Heart left ventricle (tissue), 16 donors: ENCODE measurements at places on chromosomes 3 and 15. TPM values are rescaled to one million over a fixed set of nuclear protein-coding genes. Genes with fewer than 3 reads are reported as not detected.
A peak's percentile ranks its signal among the peaks of the same experiment; 100 is the strongest.

GRCh38 chr3:187770224-187770623, 25.0 kb upstream of the BCL6 start:
- DNase-seq = no peak

DNA sequence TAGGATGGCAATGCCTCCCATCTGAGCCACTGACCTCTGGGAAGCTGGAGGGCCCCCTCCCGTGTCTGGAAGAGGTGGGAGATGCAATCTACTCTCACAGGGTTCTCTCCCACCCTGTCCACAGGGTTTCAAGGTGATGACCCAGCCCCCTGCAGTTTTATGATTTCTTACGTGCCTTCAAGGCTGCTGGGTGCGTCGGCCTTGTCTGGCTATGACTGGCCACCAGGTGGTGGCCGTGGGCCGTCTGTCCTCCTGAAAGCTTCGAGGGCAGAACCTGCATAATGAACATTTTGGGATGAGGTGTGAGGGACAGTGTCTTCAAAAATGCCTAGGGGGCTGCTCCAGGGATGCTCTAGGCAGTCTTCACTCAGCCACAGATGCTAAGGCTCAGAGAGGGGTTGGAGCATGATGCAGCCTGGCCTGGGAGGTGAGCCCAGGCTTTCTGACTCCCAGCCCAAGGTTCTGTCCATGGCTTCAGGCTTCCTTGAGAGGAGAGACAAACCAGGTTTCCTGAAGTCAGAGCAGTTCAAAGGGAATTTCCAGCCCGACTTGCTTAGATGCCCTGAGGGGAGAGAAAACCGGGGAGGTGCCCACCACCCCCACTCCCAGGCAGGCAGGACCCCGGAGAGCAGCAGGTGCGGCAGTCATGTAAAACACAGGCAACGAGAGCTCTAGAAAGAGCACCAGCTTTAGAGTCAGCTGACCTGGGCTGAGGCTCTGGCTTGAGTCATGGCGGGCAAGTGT, 18.7 kb downstream of the ISG20 start:
- DNase-seq = no peak

GRCh38 chr3:38002940-38003339, 12.4 kb downstream of the VILL start:
- DNase-seq = no peak

DNA sequence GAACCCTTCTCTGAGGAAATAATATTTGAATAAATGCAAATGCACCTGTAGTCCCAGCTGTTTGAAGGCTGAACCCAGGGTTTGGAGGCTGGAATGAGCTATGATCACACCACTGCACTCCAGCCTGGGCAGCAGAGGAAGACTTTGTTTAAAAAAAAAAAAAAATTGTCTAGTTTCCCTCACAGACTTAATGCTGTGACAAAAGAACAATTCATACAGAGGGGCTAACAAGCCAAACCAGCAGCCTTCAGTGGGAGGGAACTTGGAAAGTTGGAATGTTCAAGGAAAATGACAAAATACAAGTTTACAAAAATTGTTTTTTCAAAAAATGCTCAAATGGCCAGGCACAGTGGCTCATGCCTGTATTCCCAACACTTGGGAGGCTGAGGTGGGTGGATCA, 228.0 kb upstream of the CGNL1 start:
- no peak for DNase-seq

DNA sequence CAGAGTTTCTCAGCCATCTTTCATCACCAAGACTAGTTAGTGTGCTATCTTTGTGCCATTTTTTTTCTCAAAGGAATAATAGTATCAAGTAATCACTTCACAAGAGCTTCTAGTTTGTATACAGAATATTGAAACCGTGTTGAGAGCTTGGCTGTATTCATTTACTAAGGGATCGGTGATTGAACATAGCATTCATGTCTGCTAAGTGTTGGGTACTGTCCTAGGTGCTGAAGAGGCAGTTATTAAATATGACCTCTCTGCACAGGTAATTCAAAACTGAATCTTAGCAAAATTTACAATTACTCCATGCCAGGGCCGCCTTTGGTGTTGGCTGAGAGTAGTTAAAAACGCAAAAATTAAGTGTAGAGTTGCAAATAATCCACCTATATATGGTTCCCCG, 355.3 kb upstream of the RORA start:
- DNase-seq = no peak

GRCh38 chr3:111971533-111972130, 7.2 kb upstream of the ABHD10 start:
- peak; percentile 85 for DNase-seq

DNA sequence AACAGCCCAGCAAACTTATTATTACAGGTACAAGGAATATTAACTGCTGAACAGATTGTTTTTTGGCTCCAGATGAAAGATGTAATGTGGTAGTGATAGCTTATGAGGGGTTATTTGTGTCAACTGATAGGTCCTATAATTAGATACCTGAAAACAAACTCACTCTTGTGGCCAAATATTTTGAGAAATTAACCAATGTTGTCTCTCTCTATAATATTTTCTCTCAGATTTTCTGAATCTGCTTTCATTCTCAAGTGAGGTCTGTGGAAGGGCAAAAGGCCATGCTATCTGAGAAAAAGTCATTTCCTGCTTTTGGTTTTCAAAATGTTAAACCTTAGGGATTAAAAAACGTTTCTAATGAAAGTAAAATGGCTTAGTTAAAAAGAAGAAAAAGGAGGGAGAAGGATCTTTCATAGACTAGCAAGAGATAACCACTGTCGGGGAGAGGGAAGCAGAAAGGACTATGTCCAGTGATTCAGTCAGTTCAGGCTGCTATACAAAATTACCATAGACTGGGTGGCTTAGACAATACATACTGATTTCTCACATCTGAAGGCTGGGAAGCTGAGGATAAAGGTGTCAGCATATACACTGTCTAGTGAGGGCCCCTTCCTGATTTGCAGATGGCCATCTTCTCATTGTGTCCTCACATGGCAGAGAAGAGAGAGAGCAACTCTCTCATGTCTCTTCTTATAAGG, 277.5 kb upstream of the P2RY1 start:
- no peak for DNase-seq

GRCh38 chr3:105413343-105413887, 46.7 kb downstream of the ALCAM start:
- no peak for DNase-seq

DNA sequence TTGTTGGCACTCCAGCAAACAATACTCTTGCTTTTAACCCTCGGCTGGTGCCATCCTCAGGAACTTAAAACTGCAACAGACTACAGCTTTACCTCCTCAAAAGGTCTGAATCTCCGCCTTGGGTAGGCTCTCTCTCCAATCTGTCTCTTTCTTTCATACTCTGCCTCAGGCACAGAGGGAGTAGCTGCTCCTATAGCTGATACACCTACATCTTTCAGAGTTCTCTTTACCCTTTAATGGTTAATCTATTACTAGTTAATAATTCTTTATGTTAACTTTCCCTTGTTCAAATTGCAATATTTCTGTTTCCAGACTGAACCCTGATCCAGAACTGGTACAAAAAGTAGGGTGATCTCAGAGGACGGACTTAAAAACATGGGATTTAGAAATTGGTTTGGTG, 66.2 kb downstream of the MAP4 start:
- DNase-seq = no peak

The CADM2 gene
- 0.42 TPM for polyA plus RNA-seq

GRCh38 chr3:50157827-50158529, 2.9 kb downstream of the SEMA3F start:
- no peak for DNase-seq

The PSMA4 gene
- polyA plus RNA-seq = 228 TPM

GRCh38 chr3:154849408-154849807, 230.7 kb upstream of the MME start:
- no peak for DNase-seq

DNA sequence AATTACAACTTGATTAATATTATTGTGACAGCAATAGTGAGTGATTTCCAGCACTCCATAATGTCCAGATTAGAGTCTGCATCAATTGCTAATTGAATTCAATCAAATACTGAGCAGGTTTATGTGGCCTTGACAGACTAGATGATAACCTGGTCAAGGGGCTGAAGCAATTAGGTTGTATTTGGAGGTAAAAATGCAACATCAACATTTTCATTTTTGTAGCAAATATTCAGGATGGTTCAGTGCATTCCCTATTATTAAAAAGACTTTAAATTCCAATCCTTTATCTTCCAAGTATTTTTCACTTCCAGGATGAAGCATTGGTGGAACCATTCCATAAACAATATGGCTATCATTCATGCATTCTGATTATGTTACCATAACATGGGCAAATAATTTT, 120.4 kb downstream of the PLOD2 start:
- DNase-seq = no peak

- no peak for DNase-seq
These were observed 1358.5 kb downstream of the ROBO2 start for GRCh38 chr3:78398401-78398800.

- no peak for DNase-seq
These were observed 180.8 kb downstream of the PYDC2 start for GRCh38 chr3:191641789-191642188.

DNA sequence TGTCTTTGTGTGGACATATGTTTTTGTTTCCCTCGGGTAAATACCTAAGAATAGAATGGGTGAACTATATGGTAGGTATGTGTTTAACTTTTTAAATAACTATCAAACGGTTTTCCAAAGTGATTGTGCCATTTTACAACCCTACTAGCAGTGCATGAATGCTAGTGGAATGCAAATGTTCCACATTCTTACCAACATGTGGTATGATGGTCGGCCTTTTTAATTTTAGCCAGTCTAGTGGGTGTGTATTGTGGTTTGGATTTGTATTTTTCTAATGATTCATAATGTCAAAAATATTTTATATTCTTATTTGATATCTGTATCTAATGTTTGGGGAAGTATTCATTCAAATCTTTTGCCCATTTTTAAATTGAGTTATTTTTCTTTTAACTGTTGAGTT, 68.2 kb upstream of the SMAD3 start:
- no peak for DNase-seq

DNA sequence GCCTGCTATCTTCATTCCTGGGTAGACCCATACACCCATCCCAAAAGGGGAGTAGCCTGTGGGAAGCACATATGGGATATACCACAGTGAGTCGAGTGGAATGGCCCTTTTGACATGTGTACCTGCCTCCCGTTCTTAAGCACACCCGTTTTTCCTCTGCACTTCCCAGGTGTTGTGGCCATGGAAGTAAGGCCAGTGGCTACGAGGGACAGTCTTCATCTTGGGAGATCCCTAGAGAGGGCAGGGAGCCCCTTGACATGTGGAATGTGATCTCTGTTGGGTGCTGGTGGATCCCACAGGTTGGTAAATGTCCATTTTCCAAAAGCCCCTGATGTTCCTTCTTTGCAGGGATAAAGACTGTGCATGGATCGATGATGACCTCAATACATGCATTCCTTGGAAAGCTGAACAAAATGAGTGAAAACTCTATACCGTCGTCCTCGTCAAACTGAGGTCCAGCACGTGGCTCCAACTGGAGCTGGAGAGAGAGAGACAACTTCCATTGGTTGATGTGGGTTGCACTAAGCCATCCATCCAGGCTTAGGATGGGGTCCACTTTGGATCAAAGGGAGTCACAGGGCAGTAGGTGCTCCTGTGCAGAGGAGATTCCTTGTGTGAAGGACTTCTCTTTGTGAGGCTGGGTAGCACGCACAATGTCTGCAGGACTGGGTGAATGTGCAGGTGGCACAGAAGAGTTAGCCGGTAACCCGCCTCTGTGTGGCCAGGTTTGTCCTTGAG, 136.8 kb downstream of the SNRPN start:
- DNase-seq = no peak

GRCh38 chr3:99473321-99473751, 165.1 kb upstream of the COL8A1 start:
- DNase-seq = no peak

The ADGRG7 gene
- polyA plus RNA-seq = not detected

DNA sequence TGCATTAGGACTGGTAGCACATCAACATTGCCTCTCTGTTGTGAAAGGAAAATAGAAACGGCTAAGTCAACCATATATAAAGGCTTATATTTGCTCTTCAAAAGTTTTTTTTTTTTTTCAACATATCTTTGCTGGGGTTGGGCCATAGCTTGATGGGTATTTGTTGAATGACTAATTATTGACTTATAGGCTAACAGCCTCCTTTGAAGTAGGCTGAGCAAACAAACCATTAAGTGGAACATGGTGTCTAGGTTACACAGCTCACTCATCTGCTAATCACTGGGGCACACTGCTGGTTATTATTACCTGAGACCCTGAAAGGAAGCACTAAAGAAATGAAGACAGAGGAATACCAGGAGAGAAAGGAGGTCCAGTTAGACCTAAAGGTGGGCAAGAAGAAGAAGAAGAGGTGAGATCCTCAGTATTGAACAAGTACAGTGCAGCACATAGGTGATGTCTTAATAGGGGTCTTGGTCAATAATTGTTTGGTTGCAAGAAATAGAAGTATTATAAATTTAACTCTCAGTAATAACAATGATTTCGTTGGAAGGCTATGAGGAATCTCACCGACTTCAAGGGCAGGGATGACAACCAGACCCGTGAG, 139.4 kb downstream of the RPLP1 start:
- DNase-seq = no peak

DNA sequence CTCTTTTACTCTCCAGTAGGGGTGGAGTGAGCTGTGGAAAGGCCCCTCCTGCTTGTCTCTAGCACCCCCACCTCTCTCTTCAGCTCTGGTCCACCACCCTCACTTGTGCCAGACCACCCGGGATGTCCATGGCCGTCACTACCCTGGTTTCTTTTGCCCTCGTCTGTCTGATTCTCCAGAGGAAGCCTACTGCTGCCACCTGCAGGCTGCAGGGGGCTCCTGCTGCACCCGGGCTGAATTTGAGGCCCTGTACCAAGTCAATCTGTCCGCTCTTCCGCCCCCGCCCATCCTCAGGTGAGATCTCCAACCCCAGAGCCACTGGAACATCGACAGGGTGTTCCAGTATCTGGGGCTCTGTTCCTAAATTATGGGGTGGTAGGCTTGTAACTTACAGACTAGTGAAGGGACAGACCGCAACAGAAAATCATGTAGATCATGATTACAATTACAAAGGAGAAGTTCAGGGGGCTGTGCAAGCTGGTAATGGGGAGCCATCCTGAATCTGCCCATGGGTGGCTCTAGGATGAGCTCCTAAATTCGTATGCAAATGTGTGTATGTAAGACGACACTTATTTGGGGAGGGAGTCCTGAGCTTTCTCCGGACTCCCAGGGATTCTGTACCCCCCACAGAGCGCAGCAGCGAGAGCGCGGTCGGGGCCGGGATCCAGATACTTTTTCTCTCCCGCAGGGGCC, 683 bp upstream of the UNC45A start:
- peak; percentile 90 for DNase-seq

The FEZF2 gene
- polyA plus RNA-seq = not detected

The ATP13A3 gene
- 117 TPM for polyA plus RNA-seq

DNA sequence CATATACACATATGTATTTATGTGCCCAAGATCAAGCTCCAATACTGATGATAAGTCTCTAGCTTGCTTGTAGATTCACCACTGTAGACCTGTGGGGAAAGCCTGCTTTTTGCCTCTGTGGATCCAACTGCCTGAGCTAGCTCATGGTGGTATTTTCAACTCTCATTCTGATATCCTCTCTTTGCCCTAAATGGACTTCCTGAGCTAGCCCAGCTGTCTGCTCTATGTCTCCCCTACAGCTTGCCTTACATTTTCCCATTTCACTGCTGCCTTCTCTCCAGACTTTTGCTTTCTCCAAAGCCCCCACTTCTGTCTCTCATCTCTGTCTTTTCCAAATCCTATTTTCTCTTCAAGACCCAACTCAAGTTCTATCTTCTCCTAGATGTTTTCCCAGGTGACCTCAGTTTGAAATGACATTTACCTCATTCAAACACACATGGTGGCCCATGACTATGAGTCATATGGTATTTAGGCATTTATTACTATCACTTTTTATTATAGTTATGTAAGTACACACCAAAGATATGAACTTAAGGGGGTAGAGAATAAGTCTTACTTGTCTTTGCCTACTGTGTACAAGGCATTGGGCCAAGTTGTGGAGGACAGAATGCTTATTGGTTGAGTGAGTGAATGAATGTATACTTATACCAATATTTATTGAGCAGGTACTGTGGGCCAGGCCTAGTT, 191.7 kb downstream of the NR1D2 start:
- DNase-seq = no peak

The SRGAP3 gene
- polyA plus RNA-seq = 1.4 TPM
